ENCODE measurements at places on chromosomes 1 and 21.

GRCh38 chr1:227886503-227886961 is 61.2 kb downstream of the WNT9A start:
- no peak for DNase-seq

DNA sequence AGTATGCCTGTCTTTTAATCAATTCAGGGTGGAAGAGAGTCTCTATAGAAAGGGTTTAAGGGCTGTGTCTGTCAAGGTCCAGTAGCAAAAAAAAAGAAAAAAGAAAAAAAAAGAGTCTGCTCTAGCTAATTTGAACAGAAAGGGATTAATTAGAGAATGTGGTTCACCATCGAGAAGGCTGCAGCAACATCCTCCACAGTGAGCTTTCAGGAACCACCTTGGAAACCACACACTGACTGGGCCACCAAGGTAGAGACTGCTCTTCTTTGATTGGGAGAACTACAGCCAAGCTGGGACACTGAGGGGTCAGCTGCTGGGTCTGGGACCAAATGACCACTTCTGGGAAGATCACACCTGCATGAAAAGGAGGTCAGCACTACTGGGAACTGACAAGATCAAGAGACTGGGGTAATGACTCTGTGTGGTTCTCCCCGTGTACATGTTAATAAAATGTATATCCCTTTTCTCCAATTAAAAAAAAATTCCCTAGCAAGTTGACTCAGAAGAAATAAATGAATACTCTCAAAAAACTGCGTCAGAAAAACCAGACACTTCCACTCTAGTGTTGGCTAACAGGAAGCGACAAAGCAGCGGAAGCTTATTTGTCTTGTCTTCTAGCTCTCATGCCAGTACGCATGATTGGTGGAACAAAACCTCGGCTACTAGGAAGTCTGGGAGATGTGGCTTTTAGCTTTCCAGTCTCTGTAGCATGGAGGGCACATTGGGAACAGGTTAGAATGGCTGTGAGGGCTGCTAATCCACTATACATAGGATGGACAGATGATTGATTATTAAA is 60.0 kb upstream of the IVNS1ABP start:
- DNase-seq = no peak

- DNase-seq = no peak
Measured at GRCh38 chr21:17370916-17371315, 141.9 kb upstream of the CXADR start.

DNA sequence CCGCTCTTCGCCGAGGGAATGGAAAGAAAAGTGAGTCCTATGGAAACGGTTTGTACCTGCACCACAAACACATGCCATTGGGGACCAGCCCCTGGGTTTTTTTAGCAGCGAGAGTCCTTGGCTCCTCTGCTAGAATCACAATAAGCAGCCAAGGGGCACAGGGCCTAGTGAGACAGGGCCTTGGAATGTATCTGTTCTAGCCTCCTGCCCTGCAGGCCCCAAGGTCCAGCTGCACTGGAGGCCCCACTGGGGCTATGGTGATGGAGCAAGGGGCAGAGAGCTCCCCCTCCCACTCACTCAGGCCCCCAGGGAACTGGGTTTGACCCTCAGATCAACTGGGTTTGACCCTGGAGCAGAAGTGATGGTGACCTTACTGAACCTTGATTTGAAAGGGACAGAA is 14.4 kb downstream of the SHISA4 start:
- DNase-seq = no peak

- DNase-seq = no peak
Measured at GRCh38 chr21:18245464-18245967, 883 bp downstream of the CHODL start.

GRCh38 chr1:116855773-116856201 is 53.9 kb upstream of the PTGFRN start:
- DNase-seq = no peak

GRCh38 chr1:14296795-14297194 is 301.7 kb upstream of the KAZN start:
- no peak for DNase-seq

DNA sequence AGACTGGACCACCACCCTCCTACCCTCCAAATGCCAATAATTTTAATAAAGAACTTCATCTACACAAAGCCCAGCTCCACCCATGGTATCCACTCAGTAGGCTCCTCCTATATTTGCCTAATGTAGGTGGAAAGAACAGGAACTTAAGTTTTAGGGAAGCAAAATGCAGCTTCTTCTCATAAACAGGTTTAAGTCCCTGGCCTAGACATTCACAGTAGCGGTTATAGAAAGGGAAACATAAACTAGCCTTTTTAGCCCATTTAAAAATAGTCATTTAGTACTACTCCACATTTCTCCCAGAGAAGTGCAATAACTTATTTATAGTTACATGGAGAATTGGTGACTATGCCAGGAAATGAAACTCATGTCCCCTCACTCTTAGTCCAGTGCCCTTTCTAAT is 56.6 kb upstream of the CPLANE2 start:
- no peak for DNase-seq

DNA sequence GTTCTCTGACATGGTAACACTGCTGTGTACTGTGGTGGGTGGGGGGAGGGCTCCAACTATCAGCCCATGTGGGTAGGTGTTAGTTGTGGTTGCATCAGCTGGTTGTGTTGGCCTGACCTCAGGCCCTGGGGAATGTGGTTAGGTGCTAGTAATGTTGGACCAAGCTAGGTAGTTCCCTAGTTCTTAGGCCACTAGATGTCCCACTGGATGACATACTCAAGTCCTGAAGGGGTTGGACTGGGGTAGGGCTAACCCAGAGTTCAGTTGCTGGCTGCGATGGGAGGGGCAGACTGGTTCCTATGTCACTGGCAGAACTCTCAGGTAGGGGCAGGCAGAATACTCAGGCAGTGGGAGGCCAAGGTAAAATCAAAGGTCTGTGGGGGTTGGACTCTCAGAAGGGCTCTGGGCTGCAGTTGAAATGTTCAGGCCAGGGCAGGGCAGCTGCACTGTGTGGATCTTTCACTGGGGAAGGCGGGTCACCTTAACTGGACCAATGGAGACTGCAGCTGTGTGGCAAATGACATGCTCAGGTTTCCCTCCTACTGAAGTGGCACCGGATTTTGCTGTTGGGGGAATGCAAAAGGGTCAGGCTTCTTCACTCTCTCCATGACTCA is 870.7 kb downstream of the LRRIQ3 start:
- no peak for DNase-seq

GRCh38 chr1:198298640-198299039 is 141.8 kb downstream of the NEK7 start:
- no peak for DNase-seq

- no peak for DNase-seq
Measured at GRCh38 chr1:184219414-184219813, 167.4 kb upstream of the C1orf21 start.

- no peak for DNase-seq
Measured at GRCh38 chr1:21238141-21238800, 52.0 kb downstream of the ECE1 start.

- DNase-seq = no peak
Measured at GRCh38 chr1:3598051-3598491, 13.2 kb downstream of the MEGF6 start.

DNA sequence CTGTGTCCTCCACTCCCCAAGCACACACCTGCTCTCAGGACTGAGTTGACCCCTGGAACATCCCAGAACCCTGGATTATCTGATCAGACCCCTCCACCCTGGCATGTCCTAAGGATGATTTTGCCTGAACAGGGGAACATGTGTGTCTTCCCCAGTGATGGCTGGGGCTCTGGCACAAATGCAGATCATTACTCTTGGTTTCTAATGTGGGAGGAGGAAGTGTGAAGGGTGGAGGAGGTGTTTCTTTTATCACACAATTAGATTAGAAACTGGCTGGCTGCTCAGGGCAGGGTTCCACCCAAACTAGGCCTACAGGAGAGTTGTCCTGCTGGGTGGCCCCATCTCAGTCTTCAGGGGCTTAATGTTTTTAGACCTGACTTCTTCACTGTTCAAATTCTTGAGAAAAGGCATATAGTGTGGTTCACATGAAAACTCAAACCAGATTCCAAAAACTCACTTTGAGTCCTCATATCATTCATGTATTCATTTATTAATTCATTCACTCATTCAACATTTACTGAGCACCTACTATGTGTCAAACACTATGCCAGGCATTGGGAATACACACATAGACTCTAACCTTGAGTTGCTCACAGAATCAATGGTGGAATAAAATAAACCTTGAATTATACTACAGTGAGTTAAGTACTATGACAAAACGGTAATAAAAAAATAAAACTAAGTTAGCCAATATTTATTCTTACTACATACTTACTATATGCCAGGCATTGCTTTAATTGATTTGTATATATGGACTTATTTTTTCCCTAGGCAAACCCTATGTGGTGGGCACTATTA is 221.8 kb upstream of the JUN start:
- DNase-seq = no peak

- DNase-seq = no peak
Measured at GRCh38 chr1:61925591-61926298, 183.5 kb downstream of the PATJ start.

DNA sequence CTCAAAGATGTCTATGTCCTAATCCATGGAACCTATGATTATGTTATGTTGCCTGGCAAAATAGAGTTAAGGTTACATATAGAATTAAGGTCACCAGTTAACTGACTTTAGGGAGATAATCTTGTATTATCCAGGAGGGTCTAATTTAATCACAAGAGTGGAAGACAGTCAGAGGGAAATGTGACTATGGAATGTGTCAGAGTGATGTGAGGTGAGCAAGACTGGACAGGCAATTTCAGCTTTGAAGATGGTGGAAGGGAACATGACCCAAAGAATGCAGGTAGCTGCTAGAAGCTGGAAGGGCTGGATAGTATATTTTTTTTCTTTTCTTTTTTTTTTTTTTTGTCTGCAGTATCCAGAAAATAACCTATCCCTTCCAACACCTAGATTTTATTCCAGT is 241.7 kb upstream of the NEGR1 start:
- DNase-seq = no peak

DNA sequence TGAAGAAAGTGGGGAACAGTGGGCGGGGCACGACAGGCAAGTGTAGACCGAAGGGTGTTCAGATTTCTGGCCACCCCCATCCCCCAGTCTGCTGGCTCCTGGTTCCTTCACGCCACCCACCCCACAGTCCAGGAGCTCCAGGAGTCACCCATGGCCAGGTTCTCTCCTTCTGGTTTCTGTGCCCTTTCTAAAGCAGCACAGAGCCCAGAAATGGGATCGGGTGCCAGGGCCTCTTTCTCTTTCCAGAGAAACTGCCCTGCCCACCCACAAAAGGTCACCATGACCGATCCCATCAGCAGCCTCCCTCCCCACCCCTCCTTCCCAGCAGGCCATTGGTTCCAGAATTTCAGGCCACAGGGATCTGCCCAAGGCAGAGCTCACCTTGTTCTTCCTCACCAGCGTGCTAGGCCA is 3.2 kb upstream of the CELSR2 start:
- DNase-seq = peak; percentile 33

GRCh38 chr1:63721531-63722189 is 52.2 kb upstream of the ROR1 start:
- DNase-seq = no peak

GRCh38 chr1:225735252-225736149 is 42.1 kb upstream of the SRP9 start:
- DNase-seq = peak; percentile 80

DNA sequence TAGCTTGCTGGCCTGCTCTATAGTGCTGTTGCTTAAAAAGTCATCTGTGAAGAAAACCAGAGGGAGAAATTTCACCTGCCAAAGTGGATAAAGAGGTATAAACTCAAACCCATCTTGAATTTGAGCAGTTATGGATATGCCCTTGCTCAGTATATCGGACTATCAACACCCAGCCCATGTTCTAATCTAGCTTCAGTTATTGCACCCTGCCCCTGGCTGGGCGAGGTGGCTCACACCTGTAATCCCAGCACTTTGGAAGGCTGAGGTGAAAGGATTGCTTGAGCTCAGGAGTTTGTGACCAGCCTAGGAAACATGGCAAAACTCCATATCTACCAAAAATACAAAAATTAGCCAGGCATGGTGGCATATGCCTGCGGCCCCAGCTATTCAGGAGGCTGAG is 13.3 kb downstream of the LIX1L start:
- DNase-seq = no peak

DNA sequence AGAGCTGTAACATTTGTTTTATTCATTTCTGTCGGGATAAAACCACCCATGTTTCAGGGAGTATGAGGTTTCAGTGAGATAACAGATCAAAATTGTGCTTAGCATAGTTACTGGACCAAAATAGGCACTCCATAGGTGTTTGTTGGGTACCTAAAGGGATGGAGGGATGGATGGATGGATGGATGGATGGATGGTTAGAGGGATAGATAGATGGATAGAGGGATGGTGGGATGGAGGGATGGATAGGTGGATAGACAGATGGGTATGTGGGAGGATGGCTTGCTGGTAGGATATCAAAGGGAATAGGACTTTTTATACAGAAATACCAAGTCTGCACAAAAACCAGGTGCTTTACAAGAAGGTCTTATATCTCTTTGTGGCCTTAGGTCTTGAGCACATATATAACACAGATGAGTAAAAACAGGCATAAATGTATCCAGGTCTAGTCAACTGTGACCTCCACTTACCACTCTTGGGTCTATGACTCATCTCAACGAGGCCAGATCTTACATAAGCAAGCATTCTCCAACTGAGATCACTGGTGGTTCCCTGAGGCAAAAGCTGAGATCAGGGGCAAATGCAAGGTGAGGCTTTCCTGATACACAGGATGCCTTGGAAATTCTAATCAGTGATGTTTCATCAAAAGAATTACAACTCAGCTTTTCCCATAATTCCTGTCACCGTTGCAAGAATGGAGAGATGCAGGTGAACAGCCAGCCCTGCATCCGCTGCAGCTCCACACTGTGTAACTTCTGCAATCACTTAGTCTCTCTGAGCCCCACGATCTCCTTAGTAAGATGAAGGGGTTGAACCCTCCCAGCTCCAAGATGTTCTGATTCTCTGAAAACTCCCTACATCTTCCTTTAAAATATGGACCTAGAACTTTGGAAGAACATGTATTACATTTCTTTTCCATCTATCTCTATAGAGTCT is 32.0 kb downstream of the PTAFR start:
- DNase-seq = no peak

DNA sequence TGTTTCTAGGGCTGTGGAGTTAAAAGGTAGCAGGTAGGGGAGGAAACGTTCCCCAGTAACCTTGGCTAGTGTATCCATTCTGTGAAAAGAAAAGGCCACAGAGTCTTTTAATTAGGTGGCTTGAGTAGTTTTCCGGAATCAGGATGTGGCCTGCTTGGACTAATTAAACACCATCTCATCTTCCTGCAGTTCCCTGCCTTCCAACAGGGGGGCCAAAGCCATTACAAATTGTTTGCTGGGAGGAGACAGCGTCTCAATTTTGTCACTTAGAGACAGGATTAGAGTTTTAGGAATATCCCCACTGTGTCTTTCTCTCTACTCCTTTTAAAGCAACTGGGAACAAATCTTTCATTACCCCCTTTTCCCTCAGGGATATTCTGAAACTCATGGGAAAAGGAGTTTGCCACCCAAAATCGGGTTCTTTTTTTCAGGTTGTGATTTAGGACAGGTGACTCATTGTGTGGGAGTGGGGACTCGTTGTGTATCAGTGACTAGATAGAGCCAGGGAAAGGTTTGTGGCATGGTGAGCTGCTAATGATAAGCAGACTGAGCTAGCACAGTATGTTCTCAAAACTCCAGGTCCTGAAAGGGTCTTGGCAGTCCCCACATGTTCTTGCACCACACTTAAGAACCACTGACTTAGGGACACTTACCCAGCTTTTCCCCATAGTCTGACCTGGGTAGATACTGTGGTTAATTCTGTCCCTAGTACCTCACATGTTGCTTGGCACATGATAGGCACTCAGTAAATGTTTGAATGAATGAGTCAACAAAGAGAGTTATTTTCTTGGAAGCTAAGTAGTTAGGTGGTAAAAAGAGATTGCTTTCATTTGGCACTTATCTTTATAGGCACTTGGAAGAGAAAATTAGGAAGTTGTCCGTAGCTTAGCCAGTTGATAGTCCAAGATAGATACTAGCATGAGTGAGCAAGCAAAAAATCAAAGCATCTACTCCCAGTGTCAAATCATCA is 22.5 kb downstream of the INTS3 start:
- DNase-seq = no peak
